ENCODE measurements at places on chromosomes 1 and 21.

DNA sequence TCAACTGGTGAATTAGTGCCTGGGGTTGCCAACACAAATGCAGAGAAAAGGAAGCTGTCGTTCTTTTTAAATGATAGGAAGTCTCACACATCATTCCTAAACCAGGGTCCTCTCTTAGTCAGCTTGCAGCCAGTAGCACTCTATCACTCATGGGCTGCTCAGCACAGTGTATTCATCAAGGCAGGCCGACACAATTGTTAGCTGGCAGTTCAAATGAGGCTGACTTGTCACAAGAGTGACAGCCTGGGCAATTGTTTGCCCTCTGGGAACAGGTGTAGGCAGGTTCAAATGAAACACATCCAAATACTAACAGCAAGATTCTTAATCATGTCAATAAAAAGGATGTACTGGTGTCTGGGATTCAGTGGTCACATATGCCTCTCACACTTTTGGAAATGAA, 76.9 kb downstream of the ERICH3 start:
- no peak for DNase-seq

- DNase-seq: no peak
Measured at GRCh38 chr1:182389619-182390047, 2.0 kb downstream of the GLUL start.

DNA sequence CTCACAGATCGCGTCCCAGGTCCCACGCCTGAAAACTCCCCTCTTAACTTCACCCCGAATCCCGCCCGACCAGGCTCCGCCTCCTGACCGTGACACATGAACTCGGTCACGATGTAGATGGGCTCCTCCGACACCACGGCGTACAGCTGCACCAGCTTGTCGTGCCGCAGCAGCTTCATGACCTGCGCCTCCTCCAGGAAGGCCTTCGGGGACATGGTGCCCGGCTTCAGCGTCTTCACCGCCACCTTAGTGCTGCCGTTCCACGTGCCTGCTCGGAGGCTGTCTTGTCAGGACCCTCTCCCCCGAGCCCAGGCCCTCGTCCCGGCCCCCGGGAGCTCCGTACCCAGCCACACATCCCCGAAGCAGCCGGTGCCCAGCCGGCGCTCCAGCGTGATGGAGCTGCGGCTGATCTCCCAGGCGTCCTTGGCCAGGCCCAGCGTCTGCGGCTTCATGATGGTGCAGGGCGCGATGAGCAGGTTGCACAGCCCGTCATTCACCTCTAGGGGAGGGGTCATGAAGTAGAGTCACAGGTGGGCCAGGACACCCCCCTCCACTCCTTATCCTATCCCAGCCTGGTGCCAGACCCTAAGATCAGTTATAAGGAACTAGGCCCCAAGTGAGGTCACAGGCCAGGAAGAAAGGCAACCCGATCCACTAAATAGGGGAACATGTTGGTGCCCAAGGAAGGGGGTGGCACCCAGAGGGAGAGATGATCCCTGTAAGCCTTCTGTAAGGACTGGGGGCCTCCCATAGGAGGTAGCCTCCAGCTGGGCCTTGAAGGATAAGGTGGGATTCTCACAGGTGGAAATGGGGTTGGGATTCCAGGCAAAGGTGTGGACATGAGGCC, 11.6 kb upstream of the AHDC1 start:
- no peak for DNase-seq

DNA sequence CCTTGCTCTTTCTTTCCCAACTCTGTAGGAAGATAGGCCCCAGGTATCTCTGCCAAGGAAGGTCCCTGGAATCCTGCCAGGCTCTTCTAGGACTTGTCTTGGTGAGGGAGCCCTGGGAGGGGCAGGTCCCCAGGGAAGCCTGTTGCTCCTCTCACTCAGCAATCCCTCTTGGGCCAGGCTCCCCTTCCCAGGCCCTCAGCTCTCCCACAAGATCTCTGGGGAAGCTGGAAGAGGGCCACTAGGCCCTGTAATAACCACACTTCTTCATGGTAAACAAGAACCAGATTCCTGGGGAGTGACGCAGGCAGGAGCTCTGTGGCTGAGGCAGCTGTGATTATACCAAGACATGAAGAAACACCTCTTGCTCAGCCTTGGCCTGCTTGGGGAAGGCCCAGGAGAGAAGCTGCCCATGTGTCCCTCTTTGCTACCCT, 9.9 kb upstream of the MAPKAPK2 start:
- DNase-seq: peak; percentile 97

DNA sequence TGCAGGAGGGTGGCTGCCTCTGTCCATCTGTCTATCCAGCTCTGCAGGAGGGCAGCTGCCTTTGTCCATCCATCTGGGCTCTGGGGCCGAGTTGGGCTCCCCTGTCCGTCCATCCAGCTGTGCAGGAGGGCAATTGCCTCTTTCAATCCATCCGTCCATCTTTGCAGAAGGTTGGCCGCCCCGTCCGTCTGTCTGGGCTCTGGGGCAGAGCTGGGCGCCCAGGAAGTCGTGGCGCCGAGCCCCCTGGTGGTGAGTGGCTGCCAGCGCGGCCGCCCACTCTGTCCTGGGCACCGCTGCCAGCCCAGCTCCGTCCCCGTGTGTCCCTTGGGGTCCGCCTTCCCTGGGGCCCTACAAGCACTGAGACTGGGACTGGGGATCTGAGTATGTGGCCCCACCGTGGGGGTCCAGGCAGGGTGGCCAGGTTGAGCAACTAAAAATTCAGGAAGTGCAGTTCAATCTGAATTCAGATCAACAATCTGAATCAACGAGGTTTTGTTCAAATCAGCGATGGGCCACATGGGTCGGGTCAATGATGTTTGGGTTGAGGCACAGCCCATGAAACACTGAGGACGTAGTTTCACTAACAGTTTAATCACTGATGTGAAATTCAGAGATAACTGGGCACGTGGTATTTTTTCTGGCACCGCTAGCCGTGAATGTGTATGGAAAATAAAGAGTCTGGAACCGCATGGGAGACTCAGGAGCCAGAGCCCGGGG, 99.1 kb upstream of the ACTRT2 start:
- no peak for DNase-seq
